Immature natural killer cell (primary cell): ENCODE measurements at places on chromosomes 1 and 21.
A peak's percentile ranks its signal among the peaks of the same experiment; 100 is the strongest.

GRCh38 chr1:207145401-207146058 lies 41.5 kb downstream of the C4BPA start:
- DNase-seq, result no peak

DNA sequence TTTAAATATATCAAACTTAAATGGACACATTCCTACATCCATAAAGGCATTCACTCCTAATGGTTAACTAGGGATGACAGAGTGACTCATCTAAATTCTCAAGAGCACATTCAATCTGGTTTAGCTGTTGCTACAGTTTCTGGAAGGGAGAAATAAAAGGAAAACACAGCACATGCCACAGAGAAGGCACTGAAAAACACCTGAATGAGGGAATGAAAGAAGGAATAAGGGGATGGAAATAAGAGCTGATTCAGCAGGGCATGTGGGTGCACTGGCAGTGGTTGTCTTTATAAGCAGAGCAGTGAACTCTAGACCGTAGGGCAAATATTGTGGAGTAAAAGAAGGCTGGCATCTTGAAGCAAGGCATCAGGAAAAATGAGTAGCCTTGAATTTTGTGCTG lies 79.3 kb downstream of the LHX4 start:
- no peak for DNase-seq

DNA sequence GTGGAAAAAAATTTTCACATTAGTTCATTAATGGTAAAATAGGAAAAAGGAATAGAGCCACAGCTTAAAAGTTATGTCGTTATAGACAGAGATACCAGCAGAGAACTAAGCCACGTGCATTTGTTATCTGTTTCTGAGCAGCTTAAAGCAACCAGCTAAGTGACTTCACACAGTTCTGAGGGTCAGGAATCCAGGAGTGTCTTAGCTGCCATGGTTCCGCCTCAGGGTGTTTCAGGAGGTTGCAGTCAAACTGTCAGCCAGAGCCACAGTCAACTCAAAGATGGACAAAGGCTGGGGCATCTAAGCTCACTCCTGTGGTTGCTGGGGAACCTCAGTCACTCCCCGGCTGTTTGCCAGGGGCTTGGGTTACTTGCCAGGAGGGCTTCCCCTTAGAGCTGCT lies 515.8 kb downstream of the SMYD3 start:
- DNase-seq, result no peak

- no peak for DNase-seq
These were observed 9.4 kb downstream of the KDM5B start for GRCh38 chr1:202798792-202799331.

- no peak for DNase-seq
These were observed 45.0 kb upstream of the FHAD1 start for GRCh38 chr1:15201849-15202551.

DNA sequence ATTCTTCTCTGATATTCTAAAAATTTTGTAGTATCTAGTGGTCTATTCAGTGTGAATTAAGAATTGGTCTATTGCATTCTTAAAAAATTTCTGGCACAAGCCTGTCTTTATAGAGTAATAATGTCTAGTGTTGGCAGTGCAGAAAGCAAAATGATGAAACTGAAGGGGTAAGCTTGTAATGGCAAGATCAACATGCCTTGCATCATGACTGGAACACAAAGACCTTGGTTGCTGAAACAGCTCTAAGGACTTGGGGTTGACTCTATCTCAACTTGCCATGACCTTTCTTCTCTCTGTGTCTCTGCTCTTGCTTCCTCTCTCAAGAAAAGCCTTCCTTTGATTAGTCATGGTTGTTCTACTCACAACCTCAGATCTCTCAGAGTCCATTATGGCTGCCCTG lies 46.8 kb upstream of the PROX1 start:
- DNase-seq, result no peak

GRCh38 chr1:164708596-164708995 lies 149.6 kb downstream of the PBX1 start:
- no peak for DNase-seq

DNA sequence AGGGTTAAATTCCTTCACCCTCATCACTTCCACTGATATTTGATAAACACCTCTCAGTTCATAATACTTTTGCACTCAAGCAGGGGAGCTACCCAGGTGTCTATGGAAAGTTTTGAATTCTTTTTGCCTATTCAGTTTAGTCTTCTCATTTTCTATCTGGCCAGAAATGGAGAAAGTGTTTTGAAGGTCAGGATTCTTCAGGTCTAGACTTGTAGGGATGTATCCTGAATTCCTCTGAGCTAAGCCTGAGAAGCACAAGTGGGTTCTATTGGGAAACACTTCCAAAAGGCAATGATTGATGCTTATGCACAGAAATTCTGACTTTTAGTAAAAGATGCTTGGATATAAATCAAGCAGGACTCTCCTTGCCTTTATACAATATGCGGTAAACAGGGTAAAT lies 217.8 kb upstream of the HOOK1 start:
- no peak for DNase-seq

GRCh38 chr1:180571832-180572636 lies 13.3 kb downstream of the OVAAL start:
- no peak for DNase-seq

DNA sequence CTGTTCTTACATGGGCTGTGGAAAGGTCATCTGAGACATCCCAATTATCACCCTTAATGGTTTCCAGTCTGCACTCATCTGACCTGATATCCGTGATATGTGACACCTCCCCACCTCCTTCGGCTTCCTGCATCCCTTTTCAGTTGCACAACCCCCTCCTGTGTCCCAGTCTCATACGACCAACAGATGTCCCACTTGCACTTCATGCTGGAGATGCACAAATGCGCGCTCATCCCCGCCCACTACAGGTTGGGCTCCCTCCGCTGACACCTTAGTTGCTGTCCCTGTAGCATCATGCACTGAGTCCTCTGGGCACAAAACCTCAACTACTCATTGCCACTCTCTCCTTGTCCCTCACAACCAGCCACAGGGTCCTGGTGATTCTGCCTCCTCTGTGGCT lies 94.4 kb downstream of the MIS18A start:
- no peak for DNase-seq

DNA sequence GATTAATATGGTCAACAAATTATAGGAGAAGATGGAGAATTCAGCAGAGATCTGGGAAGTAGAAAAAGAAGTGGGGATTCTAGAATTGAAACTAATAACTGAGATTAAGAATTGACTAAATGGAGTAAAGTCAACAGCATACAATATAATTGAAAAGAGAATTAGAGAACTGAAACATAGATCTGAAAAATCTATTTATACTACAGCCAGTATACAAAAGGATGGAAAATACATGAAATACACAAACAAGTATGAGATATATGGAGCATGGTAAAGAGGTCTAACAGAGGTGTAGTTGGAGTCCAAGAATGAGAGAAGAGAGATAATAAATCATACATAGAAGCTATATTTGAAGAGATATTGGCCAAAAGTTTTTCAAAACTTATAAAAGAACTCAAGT lies 235.2 kb downstream of the FGGY start:
- no peak for DNase-seq

- no peak for DNase-seq
These were observed 16.9 kb downstream of the PLA2G4A start for GRCh38 chr1:186845576-186846210.

DNA sequence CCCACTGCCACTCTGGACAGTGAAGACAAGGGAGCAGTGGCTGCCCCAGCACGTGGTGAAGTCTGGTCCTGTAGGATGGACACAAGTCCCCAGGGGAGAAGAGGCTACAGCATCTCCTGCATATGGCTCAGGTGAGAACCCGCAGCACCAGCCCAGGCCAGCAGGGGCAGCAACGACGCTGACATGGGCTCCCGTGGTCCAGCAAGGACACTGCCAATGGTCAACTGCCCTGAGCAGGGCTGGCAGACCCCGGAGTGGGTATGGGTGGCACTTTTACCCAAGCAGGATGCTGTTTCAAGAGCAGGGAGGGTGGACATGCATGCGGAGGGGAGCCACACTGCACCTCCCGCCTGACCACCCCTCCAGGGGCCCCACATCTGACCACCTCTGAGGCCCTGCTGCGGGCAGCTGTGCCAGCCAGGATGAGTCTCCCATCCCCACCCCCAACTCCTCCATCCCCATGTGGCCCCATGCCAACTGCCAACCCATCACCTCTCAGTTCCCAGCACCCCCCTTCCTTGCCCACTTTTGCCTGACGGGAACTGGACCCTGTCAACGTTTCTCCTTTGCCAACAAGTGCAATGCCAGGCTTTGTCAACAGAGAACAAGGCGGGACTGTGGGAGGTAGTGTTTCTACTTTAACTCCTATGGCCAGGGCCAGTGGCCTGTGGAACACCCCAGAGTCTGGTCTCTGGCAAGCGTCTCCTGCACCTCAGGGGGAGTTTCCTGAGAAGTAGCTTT lies 8.6 kb downstream of the MORN1 start:
- peak; percentile 16 for DNase-seq

DNA sequence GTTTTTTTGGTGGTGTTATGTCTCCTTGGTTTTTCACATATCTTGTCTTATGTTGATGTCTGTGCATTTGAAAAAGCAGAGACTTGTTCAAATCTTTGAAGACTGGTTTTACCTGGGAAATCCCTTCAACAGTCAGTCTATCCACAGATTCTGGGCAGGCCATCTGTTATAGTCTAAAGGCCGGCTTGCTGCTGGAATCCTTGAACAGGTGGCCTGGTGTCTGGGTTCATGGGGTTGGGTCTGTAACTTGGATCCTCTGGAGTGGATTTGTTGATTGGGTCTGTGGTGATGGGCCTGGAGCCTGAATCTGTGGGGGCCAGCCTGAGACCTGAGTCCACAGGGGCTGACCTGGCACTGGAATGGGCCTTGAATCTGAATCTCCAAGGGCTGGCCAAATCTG lies 12.2 kb downstream of the LORICRIN start:
- no peak for DNase-seq

- no peak for DNase-seq
These were observed 837 bp downstream of the NDUFS5 start for GRCh38 chr1:39026866-39027507.

- DNase-seq, result no peak
These were observed 13.5 kb upstream of the HJV start for GRCh38 chr1:146035048-146035423.

GRCh38 chr1:154485106-154485505 lies 16.9 kb upstream of the TDRD10 start:
- no peak for DNase-seq

DNA sequence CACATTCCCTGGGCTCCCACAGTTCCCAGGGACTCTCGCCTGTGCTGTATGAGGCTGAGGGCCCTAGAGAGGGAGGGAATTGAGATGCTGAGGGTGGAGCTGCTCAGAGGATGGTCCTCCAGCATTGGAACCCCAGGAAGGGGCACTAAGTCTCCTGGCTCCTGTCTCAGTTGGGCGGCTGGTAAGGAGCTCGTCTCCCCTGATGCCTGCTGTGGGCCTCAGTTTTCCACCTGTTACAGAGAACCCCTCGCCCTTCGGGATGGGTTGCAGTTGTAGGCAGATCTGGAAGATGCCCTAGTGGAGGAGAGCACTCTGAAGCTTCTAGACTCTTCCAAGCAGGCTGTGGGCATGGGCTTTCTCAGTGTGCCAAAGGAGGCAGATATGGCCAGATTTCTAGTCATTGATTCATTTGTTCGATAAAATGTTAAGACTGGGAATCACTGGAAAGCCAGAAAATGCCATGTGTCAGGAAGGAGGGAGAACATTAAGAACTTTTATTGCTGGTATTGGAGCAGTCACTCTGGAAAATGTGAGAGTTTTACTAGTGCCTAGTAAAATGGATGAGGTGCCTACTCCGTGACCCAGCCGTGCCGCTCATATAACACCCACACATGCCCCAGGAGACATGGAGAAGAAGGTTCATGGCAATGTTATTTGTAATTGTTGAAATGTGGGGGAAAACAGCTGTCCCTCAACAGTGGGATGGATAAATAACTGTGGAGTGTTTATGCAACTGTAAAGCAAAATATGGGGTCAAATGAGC lies 828 bp upstream of the MYBPH start:
- DNase-seq, result no peak

DNA sequence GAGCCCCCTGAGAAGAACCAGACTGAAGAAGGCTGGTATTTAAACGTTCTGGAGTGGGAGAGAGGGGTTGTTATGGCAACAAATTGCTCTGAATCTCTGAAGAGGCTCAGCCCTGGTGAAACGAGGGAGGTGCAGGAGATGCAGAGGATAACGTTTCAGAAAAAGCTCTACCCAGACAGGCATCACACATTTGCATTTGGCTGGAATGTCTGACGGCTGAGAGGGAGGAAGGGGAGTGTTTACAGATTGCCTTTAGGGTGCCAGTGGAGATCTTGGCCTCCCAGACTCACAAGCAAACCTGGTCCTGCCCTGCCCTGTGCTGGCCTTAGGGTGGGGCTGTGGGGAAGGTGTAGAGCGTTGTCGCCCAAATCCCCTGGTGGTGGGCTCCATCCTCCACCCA lies 169.0 kb upstream of the AJAP1 start:
- no peak for DNase-seq

DNA sequence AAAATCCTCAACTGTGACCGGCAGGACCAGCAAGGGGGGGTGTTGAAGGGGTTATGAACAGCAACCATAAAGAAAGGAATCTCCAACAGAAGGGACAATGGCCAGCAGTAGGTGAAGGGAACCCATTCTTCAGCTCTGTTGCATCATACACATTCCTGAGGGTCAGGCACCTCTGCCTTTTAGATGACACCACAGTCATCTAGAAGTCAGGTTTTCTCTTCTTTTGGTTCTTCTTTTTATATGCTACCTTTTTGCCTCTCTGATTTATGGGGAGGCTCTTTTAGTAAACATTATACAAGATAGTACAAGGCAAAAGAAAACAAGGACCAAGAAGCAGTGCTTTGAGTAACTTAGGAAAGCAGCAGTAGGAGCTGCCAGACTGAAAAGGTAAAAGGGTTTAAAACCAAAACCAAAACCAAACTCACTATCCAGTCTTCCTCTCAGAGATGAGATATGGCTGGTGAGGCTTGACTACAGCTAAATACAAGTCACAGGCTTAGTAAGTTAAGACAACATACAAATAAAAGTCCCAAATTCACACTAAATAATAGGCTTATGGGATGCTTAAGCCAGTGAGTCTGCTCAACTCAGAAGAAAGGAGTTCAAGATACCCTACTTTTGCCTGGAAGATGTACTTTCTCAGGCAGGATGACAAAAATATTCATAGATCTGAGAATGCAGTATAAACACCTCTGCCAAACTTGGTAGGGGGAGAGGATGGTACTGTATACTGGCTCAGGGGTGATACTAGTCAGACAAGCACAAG lies 4.1 kb downstream of the TEX38 start:
- peak; percentile 11 for DNase-seq

- DNase-seq, result peak; percentile 28
These were observed 56.8 kb downstream of the ZBTB17 start for GRCh38 chr1:15918962-15919715.

- DNase-seq, result no peak
These were observed 541.4 kb upstream of the B3GALT2 start for GRCh38 chr1:193727850-193728249.

GRCh38 chr1:39671793-39672550 lies at the start of gene NT5C1A:
TSS of gene NT5C1A (minus strand) at chr1:39672107. CDS start at chr1:39672038, 69 bp downstream.
- peak; percentile 9 for DNase-seq
